HS-27A (cell line): ENCODE measurements at places on chromosomes 11 and 22.

DNA sequence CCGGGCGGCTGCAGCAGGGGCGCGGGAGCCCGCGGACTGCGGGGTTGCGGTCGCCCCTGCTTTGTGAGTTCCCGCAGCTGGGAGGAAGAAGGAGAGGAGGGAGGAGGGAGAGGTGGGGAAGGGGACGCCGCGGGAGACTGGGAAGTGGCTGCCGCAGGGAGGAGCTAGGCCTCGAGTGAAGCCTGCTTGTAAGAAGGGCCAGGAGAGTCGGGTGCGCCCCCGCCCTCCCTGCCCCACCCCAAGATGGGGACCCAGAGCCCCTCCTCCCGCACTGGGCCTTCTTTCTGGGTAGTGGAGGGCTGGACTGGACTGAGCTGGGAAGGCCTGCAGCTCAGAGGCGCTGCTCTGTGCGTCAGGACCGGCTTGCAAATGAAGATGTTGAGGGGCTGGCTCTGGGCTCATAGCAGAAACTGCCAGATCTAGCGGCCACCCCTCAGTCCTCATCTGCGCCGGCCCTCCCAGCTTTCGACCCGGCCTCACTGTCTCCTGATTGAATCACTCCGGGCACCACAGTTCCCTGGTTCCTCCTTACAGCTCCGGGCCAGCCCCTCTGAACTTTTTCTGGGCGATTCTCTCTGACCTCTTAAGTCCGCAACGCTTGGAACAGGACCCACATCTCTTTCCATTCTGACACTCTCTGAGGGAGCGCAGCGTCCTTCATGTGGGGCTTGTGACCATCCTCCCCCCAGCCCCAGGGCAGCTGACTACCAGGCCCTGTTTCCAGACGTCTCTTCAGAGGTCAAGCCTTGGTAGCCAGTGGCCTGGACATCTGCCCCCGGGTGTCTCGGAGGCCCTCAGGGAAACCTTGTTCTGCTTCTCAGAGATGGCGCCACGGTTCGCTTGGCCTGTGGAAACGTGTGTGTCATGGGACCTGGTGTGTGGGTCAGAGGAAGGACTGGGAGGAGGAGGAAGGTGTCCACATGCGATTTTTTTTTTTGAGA is 21.9 kb downstream of the SERPINH1 start:
- DNase-seq: no peak

- no peak for DNase-seq
Observed at GRCh38 chr22:20751185-20751851, 22.6 kb upstream of the SERPIND1 start.

GRCh38 chr11:126544108-126545056 is 188.9 kb downstream of the ST3GAL4 start:
- no peak for DNase-seq

- DNase-seq: no peak
Observed at GRCh38 chr11:82356316-82356715, 377.3 kb downstream of the FAM181B start.

GRCh38 chr11:84398017-84398626 is 1112.0 kb upstream of the CCDC90B start:
- DNase-seq: no peak

- DNase-seq: no peak
Observed at GRCh38 chr11:10450462-10451425, 4.3 kb upstream of the AMPD3 start.

DNA sequence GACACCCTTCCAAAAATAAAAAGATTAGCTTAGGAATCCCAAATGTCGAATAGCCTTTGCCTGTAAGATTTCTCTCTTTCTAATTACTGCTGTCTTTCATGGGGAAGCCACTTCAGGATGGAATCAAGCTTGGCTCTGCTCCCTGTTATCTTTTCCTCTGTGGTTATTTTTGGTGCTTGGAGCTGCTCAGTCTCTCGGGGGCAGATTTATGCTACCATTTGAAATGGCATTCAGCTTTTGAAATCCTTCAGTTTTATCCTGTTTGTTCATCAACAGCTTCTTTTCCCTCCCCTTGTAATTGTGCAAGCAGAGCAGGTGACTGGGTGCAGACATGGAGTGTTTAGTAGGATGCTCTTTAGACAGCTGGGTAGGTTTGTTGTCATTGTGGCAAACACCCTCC is 111.0 kb downstream of the DBX1 start:
- no peak for DNase-seq

DNA sequence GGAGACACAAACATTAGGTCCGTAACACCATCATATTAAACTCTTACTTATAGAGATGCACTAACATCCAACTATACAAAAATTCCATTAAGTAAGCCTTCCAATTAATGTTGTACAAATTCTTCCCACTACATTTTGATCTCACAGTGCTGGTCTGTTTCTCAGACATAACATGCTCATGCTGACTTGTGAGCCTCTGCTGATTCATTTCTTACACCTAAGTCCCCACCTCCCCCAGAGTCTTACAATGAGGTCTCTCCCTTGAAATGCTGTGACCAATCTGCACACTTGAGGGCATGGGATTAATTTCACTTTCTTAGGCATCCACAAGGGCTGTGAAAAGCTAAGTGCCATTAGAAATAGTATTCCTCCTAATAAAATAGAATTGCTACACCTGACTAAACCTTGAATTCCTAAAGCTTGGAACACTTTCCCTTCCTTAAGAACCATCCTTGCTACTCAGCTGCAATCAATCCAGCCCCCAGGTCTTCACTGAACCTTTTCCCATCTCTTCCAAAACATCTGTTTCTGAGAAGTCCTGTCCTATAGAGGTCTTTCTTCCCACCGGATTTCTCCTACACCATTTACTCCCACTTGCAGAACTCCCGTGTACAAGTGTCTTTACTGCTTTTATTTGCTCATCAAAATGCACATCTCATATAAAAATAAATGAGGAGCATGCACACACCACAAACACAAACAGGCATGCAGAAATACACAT is 2.0 kb downstream of the HBG1 start:
- no peak for DNase-seq

DNA sequence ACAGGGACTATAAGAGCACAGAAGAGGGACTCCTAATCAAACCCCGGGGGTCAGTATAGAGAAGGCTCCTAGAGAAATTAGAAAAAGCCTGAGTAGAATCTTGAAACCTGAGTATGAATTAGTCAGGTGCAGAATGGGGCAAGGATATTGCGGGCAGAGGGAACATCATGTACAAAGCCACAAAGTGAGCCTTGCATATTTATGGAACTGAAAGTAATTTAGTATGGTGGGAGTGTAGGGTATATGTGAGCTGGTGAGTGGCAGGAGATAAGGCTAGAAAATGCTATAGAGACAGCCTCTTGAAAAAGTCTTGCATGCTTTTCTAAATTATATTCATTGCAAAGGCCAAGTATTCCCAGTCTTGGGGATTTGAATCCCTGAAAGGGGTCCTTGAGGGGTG is 93.7 kb downstream of the STIM1 start:
- DNase-seq: no peak

DNA sequence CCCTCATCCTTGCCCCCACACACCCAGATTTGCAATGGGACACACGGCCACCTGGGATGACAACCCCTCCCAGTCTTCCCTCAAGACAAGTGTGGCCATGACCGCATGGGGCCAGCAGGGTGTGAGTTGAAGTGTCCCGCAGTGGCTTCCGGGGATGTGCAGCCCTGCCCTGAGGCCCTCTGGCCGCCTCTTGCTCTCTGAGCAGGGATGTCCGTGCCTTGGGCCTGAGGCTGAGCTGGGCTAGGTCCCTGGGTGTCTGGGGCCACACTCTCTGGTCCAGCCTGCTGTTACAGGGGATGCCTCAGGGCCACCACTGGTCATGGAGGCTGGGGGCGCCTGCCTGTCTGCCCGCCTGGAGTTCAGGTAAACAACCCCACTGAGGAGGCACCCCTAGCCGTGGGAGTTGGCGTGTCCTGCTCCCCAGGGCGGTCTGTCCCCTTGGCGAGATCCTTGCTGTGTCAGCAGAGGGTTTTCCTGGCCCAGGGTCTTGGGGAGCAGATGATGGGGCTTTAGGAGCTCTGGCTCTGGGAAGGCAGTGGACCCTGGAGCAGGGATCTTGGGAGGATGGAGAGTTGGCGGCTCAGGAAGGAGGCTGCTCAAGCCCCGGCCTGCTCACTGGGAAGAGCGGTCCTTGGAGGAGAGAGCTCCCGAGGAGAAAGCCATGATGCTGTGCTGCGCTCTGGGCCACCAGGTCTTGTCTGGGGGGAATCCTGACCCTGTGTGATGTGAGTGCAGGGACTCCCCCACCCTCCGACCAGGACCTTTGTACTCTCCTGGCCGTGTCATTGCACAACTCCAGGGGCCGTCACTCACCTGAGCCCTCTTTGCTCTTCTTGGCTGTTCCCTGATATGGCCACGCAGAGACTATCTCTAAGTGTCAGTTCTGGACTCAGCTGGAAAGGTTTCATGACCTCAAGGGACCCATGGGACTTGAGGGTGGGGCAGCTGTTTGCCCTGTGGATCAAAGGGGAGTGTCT is 67.9 kb downstream of the KCNQ1 start:
- DNase-seq: no peak

GRCh38 chr11:120217941-120218694 is 7.3 kb downstream of the OAF start:
- no peak for DNase-seq

DNA sequence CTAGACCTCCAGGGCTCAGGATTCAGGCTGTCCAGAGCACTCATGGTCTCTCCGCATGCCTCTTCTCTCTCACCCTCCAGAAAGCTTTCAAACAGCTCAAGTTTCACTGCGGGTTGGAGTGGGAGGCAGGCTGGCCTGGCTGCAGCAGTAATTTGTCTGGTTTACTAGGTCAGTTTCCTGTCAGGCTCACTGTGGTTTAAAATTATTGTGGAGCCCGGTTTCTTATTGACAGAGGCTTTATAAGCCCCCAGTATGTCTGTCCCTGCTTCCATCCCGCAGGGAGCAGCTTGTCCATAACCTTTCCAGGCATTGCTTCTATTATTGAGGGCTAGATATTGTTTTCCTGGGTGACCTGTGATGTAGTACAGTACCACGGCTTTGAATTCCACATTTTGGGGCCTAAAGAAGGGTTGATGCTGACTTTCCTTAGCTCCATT is 235.3 kb upstream of the SORL1-AS1 start:
- no peak for DNase-seq

- DNase-seq: no peak
Observed at GRCh38 chr11:94219771-94220170, 84.6 kb upstream of the IZUMO1R start.

GRCh38 chr11:112226831-112227401 is 688 bp downstream of the PTS start:
- no peak for DNase-seq

- DNase-seq: no peak
Observed at GRCh38 chr11:81397316-81397715, 1336.3 kb downstream of the FAM181B start.

DNA sequence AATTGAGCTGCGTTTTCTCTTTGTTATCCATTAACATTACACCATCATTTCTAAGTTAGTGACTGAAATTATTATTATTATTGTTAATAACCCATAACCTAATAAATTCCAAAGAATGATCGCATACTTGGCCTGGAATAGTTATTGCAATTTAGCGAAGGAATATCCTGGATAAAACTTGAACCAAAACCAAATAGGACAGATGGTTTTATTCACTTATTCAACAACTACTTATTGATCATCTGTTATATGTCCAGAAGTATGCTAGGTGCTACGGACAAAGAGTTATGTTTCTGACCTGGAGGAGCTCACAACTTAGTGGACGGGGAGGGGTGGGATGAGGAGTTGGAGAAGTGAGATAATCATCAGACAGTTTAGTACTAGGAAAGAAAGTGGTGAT is 44.8 kb upstream of the ARHGAP20 start:
- DNase-seq: no peak

DNA sequence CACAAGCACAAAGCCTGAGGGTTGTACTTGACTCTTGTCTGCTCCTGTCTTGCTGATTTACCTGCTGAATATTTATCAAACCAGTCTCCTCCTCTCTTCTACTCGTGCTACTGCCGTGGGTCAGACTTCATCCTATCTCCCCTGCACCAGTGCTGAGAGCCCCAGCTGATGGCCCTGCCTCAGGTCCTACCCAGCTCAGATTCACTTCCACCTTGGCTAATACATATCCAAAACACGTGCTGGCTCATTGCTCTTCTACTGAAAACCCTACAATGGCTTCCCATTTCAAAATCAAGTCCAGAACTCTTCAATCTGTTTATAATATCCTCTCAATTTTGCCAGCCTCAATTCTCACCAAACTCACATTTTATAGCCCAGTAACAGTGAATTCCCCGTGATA is 48.3 kb downstream of the RAB30 start:
- DNase-seq: no peak

DNA sequence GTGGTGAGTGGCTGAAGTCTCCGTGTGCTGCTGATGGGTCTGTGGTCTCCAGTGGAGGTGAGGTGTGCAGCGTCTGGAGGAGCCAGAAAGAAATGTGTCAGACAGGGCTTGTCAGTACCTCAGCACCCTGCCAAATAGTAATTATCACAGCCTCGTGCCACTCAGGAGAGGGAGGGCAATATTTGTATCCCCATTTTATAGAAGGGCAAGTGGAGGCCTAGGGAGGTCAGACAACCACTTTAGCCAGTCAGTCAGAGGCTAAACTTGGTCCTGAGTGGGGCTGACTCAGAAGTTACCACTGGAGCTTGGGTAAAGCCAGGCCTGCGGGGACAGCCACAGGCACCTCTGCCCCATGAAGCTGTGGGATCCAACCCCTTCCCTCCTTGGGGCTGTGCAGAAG is 11.5 kb upstream of the ELF5 start:
- DNase-seq: no peak

GRCh38 chr11:14350215-14350614 is 8.8 kb downstream of the RRAS2 start:
- no peak for DNase-seq
